GF-D8 (cell line): ENCODE measurements at places on chromosomes 3 and 15.

DNA sequence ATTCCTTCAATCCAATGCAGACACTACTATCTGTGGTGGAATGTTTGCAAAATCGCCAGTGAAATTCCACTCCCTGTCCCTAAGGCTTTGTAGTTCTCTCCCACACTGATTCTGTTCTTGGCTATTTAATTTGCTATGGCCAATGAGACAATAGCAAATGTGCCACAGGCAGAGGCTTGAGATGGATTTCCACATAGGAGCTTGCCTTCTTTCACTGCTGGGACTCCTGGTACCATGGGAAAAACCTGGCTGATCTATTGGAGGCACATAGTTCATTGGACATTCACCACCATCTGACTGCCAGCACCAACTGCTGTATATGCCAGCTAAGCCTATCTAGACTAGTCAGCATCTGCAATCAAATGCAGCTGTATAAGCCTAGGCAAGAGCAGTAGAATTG lies 103.8 kb downstream of the NR1D2 start:
- DNase-seq, result no peak

GRCh38 chr15:70698836-70699390 lies 64.4 kb downstream of the UACA start:
- DNase-seq, result no peak

DNA sequence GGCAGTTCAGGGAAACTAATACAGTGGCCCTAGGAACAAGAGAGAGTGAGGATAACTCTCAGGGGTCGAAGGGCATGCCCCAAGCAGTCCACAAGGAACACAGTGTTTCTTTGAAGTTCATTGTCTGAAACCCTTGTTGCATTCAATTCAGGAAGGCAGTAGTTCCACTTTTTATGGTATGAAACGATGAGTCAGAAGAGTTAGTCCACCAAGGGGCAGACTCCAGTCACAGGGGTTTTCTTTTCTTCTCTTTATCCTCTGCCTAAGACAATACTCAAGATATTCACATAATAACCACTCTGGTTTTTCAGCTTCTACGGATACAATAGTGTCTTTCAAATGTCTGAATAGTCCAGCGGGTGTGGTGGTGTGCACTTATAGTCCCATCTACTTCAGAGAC lies 23.7 kb upstream of the TICRR start:
- no peak for DNase-seq

DNA sequence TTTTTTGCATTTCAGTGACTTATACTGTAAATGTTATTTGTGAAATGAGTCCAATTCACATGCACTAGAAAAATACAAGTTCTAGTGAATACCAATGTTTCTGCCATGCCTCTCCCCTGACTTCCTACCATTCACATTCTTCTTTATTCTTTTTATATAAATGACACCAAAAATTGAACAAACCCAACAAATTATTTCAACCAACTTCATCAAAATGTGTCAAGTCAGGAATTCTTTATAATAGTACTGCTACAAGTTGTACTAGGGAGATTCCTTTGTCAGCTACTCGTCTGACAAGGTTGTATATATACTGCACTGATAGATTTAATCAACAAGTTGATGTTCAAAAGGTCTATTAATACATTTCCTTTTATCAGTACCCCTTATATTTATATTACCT lies 3.0 kb downstream of the TBL1XR1 start:
- DNase-seq, result no peak

DNA sequence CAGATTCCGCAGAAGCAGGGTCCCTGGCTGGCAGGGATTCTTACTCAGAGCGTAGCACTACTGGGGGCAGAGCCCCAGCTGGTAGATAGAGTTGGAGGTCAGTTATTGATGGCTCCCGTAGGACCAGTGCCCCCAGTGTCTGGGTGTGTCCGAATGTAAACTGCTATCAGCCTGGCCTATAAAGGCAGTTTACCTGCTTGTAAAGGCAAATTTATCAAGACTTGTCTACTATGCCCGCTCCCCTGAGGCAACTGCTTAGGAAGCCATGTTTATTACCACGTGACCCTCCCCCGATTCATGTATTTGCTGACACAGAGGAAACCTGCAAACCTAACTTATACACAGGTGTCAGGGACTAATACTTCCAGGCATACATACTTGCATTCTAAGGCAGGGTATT lies 607 bp upstream of the PPP1R14D start:
- DNase-seq, result no peak

DNA sequence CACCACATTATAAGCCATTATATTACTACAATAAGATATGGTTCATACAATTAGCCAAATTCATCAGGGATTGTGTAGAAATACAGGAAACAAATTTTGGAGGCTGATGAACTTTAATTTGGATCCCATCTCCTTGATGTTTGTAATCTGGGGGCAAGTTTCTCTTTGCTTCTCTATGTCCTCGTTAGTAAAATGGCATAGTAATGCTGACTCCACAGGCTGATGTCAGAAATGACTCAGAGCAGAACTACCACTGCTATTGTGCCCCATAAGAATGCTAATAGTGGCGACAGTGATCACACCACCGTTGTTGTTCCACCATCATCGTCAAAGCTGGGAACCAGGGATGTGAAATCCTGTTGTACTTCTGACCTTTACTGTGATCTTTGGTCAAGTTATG lies 722.3 kb upstream of the LMCD1 start:
- DNase-seq, result no peak

GRCh38 chr15:84609818-84610525 lies 9.2 kb downstream of the ZSCAN2 start:
- no peak for DNase-seq
